NCI-H2227 treated with DMSO at 0.1 percent for 48 hours (cell line): ENCODE measurements at places on chromosomes 6 and 20.

- DNase-seq, result no peak
Observed at GRCh38 chr6:53805725-53806124, 10.9 kb downstream of the LRRC1 start.

GRCh38 chr20:17708675-17709360 is 9.1 kb downstream of the BANF2 start:
- no peak for DNase-seq

DNA sequence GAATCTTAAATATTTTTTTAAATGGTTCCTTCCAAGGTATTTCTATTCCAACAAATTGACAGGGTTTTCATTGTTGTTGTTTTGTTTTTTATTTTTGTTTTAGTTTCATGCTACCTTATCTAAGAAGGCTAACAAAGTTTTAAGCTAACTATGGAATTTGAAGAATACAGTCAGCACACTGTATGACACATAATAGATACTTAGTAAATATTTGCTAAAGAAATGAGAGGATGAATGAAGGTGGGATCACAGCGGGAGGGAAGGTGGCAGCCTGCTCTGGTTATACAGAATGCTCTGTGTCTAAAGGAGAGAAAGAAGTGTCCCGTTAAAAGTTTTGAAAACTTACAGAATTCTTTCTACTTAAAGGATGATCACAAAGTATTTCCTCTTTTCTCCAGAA is 43.7 kb upstream of the DST start:
- no peak for DNase-seq

GRCh38 chr20:23387118-23387443 is 25.1 kb downstream of the GZF1 start:
- no peak for DNase-seq

DNA sequence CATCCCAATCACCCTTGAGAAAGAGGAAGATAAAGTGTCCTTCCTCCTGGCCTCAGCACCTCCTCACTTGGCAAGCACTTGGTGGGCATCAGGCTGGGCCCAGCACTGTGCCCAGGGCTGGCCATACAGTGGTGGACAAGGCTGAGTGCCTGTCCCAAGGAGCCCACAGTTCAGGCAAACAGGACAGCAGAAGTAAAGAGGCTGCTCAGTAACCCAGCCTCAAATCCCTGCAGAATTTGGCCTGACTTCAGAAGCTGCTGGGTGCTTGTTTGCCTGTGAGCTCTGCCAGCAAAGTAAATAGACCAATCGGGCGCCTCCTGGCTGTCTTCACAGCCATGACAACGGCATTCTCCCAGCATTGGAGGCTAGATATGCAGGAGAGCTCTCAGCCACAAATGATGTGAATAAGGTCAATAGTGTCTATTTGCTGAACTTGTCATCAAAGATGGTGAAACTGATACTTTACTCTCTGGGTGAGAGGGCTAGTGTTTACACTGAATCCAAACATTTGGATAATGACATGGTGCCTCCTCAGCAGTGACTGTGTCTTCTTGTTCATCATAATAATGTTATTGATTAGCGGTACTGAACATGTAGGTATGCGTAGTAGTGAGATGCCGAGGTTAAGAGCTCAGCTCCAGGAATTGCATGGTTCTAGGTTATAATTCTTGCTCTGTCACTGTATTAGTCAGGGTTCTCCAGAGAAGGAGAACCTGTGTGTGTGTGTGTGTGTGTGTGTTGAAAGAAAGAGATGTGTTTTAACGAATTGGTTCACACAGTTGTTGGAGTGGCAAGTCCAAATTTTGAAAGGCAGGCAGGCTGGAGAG is 36.9 kb upstream of the FANCE start:
- peak; percentile 79 for DNase-seq
